HT1080 (cell line): ENCODE measurements at places on chromosomes 7 and 10. TPM values are rescaled to one million over a fixed set of nuclear protein-coding genes. Genes with fewer than 3 reads are reported as not detected.
A peak's percentile ranks its signal among the peaks of the same experiment; 100 is the strongest.

The FAM180A gene
- not detected in 2 replicates for total RNA-seq

The AFAP1L2 gene
- total RNA-seq, result 1.2 and 1.8 TPM in 2 replicates

The TCF7L2 gene
- total RNA-seq, result 3.3 and 9.6 TPM in 2 replicates

The KCND2 gene
- total RNA-seq, result not detected in 2 replicates

The FAM241B gene
- total RNA-seq, result 4.1 and 4.6 TPM in 2 replicates

DNA sequence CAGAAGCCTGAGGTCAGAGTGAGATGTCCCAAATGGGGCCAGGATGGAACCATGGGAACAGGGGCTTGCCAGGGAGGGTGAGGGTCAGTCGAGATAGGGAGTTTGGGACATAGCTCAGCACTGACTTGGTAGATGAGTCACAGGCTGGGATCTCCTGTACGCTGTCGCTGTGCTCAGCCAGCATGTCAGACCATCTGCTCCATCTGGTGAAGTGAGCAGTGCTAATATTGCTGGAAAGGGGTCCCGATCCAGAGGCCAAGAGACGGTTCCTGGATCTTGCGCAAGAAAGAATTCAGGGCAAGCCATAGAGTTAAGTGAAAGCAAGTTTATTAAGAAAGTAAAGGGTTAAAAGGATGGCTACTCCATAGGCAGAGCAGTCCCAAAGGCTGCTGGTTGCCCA lies 505.6 kb downstream of the GALNT17 start:
- DNase-seq, result peak; percentile 60

DNA sequence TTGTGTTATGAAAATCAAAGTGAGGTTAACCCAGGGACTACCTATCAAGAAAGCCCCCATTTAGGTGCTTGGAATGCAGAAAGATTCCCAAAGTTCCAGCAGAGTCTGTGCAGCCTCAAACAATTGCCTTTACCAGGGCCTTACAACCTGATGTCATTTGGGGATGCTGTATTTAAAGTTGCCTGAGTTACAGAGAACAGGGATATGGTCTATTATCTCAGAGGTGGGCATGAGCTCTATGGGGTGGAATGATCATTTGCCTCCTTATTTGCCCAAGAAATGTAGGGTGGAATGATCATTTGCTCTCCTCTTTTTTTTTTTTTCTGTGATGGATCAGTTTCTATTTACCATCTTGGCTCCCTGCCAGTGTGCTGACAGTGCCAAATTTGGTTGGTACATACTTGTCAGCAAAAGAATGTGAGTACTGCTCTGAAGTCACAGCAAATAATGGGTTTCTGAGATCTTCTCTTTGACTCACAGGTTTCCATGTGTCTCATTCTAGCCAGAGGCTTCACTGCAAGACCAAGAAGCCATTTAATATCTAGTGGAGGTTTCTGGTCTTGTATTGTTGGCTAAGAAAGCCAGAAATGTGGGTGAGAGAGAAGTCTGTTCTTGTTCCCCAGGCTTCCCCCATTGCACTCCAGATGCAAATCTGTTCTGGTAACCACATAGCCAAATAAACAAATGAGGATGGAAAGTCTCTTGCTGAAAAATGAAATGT lies 45.5 kb upstream of the ZNRF2 start:
- DNase-seq, result peak; percentile 64

DNA sequence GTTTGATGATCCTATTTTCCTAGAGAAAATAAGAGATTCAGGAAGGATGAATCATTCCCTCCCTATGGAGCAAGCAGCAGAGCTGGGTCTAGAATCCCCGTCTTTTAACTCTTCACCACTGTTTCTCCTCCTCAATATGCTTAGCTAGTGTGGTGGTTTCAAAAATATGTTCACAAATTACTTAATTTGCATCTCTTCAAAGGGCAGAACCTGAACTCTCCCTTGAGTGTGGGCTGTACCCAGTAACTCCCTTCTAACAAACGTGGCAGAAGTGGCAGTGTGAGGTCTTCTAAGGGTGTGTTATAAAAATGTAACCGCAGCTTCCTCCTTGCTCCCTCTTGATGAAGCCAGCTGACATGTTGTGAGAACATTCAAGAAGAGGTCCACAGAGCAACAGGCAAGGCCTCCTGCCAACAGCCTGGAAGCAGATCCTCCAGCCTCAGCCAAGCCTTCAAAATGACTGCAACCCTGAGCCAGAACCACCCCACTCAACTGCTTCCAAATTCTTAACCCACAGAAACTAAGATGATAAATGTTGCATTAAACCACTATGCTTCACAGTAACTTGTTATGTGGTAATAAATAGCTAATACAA lies 36.6 kb downstream of the SRPK2 start:
- DNase-seq, result peak; percentile 92
